ENCODE measurements at places on chromosomes 13 and 19. TPM values are rescaled to one million over a fixed set of nuclear protein-coding genes. Genes with fewer than 3 reads are reported as not detected.

DNA sequence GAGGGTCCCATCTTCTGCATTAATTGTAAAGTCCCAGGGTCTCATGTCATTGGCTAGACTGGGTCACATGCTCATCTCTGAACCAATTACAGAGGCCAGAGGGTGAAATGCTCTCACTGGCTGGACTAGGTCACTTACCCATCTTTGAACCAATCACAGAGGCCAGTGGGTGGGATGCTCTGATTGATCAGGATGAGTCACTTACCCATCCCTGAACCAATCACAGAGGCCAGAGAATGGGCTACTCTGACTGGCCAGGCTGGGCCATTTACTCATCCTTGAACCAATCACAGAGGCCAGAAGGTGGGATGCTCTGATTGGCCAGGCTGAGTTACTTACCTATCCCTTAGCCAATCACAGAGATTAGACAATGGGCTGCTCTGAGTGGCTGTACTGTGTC lies 5.3 kb downstream of the MISP start:
- no peak for DNase-seq

DNA sequence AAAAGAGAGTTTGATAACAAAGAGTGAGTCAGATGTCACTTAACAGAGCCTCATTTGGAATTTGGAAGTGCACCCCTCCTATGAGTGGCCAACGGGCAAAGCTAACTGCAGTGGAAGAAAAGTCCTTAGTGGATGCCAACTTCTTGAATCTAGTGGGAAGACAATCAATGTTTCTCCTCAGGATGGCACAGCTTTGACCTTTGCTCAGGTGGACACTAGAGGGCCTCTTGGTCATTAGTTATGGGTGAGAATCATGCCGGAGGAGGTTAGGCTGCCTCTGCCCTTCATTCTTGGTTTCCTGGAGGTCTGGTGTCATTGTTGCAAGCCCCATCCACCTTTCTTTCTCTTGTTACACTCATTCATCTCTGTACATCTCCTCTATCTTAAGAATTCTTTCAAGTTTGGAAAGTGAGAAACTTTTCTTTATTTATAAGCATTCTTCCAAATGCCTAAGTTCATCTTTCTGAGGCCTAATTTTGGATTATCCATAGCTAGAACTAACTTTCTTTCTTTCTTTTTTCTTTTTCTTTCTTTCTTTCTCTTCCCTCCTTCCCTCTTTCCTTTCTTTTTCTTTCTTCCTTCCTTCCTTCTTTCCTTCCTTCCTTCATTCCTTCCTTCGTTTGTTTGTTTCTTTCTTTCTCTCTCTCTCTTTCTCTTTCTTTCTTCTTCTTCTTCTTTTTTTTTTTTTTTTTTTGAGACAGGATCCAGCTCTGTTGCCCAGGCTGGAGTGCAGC lies 327.2 kb upstream of the TSHZ3 start:
- no peak for DNase-seq

- no peak for DNase-seq
Observed at GRCh38 chr19:31572102-31572975, 223.1 kb upstream of the TSHZ3 start.

- no peak for DNase-seq
Observed at GRCh38 chr13:75356421-75356820, 125.5 kb downstream of the TBC1D4 start.

GRCh38 chr19:41529484-41530183 lies 46.3 kb upstream of the CEACAM21 start:
- no peak for DNase-seq

ZNF793 gene
- total RNA-seq = 0.99 TPM

ZNF780A gene
- total RNA-seq = 18.9 TPM
